Liver (tissue), 10 donors: ENCODE measurements at places on chromosomes 12 and 14.

GRCh38 chr14:75833326-75834020, 148.3 kb downstream of the TGFB3 start:
- no peak for DNase-seq

DNA sequence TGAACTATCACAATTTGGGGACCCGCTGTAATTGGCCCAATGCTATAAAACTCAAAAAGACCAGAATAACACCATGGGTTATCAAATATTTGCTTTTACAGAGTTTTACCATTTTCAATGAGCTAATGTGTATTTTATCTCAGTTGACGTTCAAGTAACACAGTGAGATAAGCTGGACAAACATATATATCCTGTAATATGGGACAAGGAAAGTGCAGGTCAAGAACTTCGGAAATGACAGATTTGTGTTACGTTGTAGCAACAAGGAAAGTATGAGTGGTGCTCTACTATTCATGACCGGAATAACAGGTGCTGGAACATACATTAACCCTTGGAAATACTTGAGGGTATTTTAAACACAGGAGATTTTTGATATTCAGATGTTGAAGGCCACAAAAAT, 566.4 kb upstream of the FLRT2 start:
- no peak for DNase-seq

GRCh38 chr12:127077262-127078045, 1189.5 kb upstream of the TMEM132C start:
- DNase-seq = no peak

- DNase-seq = no peak
These were observed 47.1 kb downstream of the FLRT2 start for GRCh38 chr14:85576848-85577542.

GRCh38 chr12:53738406-53739213, 11.4 kb upstream of the CALCOCO1 start:
- DNase-seq = no peak

DNA sequence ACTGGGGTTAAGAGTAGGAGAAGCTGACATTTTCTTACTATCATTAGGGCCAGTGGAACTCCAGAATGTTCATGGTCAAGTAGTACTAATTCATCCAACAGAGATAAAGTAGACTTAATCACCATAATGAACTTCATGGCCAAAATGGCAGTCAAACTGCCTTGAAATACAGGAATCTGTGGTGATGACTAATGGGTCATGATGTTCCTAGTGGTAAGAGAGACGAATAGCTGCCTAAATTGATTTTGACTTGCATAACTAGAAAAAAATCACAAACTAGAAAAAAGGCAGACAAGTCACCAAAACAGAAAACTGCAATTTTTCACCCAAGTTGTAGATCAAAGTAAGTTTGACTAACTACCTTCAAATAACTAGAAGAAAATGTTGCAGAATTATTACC, 138.5 kb downstream of the MGAT4C start:
- no peak for DNase-seq

DNA sequence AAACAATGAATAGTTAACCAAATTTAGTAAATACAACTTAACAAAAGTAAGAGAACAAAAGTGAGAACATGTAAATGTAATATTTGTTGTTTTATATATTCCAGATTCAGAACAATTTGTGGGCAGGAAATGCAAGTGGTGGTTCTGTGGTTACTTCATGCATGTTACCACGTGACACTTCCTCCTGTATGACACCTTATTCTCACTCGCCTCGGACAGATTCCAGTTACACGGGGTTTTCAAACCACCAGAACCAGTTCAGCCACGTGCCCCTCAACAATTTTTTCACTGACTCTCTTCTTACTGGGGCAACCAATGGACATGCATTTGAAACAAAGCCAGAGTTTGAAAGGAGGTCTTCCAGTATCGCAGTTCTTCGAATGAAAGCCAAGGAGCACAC, 21.0 kb downstream of the ALX1 start:
- DNase-seq = no peak

- DNase-seq = no peak
These were observed 311.9 kb downstream of the CACNA1C start for GRCh38 chr12:2364631-2365051.

DNA sequence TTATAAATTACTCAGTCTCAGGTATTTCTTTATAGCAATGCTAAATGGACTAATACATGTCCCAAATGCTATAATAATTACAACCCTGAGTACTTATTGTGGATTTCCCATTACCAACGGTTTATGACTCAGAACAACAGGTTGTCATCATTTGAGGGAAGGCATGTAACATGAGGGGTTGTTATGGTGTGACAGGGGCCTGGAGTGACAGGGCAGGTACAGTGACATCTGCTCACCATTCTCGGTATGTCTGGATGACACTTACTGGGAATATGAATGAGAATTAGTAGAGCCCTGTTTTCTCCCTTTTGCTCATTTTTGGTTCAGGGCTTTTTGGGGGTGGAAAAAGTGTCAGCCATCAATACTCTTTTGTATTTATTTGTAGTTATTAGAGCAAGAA, 36.2 kb upstream of the FERMT2 start:
- DNase-seq = no peak

- DNase-seq = no peak
These were observed 120.0 kb downstream of the KCNA5 start for GRCh38 chr12:5163661-5164060.

DNA sequence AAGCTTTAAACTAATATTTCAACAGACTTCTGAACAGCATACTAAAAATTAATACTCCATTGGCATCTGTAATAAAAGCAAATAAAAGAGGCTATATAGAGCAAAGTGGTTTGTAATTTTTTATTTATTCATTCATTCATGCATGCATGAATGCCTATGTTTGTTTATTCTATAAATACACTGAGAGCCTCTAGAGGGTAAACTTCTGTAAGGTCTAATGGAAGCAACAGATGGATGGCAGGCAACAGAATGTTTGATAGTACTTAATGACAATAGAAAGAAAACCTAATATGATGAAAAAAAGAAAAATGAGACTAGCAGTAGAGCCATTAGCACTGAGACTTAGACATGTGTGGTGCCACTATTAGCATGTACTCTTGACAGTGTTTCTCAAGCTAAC, 253.1 kb downstream of the CCDC91 start:
- DNase-seq = no peak

DNA sequence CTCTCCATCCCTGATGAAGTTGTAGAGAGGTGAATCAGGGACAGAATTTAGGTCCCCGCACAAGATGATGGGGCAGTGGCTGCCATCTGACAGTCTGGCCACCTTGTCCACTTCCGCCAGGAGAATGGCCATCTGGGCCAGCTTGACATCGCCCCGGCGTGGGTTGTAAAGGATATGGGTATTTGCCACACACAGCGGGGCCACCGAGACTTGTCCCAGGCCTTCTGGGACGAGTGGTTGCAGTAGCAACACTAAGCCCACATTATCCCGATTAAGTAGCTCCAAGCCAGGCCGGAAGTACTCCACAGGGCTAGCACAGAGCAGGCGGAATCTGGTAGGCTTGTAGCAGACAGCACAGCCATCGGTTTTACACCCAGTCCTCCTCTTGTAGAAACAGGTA, 6.2 kb downstream of the ANGEL1 start:
- DNase-seq = no peak

- DNase-seq = no peak
These were observed 11.9 kb downstream of the AEBP2 start for GRCh38 chr12:19451196-19451595.

- DNase-seq = no peak
These were observed 126.7 kb upstream of the LGR5 start for GRCh38 chr12:71312768-71313403.

GRCh38 chr14:30108975-30109700, 181.5 kb upstream of the PRKD1 start:
- DNase-seq = no peak

DNA sequence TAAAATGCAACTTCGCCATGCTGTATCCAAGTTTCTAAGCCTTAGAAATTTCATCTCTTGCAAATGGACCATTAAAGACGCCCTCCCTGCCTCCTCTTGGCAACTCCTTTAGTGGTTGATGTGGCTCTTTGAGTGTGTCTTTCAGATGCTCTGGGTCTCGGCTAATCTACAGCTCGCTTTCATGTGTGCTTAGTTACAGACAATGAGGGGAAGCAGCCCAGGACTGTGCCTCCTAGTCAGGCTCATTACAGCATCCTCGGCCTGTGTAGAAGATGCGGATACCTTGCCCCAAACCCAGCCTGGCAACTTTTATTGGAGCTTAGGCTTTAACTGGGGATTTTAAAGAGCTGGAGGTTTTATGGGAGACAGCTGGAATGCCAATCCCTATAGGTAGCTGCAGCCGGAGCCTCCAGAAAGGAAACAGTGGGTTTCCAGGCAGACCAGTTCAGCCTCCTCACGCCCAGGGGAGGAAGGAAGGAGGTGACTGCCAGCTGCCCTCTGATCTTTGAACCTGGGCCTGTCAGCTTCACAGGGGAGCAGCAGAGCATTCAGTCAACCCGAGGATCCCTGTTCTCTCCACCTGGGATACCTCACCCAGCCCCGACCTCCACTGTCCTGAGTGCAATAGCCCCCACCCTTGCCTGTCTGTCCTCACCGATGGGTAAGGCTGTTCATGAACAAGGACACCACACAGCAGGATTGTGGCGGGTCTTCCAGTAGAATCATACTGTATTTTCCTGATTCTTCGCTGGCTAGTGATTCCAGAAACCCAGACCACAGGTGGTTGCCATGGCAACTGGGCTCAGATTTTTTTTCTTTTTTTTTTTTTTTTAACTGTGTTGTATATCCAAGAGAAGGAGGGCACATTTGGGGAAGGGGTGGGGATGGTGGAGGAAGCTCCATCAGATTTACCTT, 638.5 kb downstream of the MED13L start:
- DNase-seq = no peak

DNA sequence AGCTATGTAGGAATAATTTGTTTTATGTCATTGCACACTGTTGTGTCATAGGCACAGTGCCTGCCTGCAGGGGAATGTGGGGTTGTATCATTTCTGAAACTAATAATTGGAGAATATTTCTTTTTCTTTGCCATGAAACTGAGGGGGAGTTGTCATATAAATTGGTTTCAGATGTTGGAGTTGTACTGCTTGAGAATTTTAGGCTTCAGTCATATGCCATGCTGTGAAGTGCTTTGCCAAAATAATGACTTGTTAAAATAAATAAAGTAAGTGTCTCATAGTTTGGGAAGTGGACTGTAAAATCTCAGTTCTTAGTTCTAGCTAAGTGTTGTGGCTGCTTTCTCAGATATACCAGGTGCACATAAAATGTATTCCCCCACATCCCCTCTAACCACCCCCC, 116.8 kb downstream of the DAAM1 start:
- no peak for DNase-seq

- DNase-seq = no peak
These were observed 16.8 kb downstream of the IFT43 start for GRCh38 chr14:76002383-76002782.

GRCh38 chr12:97764700-97765099, 302.1 kb downstream of the RMST start:
- no peak for DNase-seq

DNA sequence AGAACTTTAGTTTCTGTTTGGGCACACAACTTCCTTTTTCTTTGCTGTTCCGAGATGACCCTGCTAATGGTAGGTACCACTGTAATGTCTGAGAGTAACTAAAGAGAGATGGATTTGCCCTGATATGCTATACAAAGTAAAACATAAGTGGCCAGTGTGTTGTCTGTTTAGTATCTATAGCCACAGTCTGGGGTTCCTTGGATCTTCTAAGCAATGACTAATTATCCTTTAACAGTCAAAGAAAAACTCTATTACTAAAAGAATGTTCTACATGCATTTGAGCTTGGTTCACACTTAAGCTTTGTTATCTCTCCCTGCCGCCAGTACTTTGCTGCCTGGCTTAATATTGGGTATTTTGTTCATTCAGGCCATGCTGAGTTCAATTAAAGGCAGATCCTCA, 1051.9 kb upstream of the FLRT2 start:
- DNase-seq = no peak

DNA sequence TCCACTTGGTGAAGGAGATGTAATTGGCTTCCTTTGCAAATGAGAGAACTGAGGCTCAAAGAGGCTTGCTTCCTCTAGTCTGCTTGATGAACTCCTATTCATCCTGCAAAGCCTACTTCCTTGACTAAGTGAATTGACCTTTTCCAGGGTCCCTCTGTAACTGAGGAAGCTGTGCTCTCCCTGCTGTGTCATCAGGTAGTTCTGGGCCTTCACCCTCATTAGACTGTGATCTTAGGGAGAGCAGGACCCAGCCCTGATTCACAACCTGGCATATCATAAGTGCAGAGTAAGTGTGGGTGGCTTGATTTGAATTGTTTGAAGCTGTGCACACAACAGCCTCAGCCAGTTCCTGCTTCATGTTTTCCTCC, 16.3 kb downstream of the ASB2 start:
- no peak for DNase-seq

GRCh38 chr14:89910691-89911009, 43.9 kb downstream of the EFCAB11 start:
- DNase-seq = no peak

GRCh38 chr12:90216815-90217214, 508.2 kb upstream of the ATP2B1 start:
- no peak for DNase-seq

- no peak for DNase-seq
These were observed 41.4 kb upstream of the PPFIA2 start for GRCh38 chr12:81800298-81801148.

DNA sequence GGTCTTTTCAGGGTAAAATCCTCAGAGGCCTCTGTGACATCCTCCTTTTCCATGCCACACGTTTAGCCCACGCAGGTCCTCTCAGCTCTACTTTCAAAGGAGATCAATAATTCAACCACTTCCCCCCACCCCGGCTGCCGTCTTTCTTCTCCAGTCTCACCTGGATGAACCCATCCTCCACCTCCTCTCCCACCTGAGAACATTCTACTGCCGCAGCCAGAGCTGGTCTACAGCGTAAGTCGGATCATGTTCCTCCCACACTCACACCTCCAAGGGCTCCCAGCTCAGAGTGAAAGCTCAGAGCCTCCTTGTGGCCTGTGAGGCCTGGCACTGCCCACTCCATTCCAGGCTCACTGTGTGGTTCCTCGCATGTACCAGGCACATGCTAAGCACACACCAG, 246.6 kb downstream of the CHST11 start:
- no peak for DNase-seq

DNA sequence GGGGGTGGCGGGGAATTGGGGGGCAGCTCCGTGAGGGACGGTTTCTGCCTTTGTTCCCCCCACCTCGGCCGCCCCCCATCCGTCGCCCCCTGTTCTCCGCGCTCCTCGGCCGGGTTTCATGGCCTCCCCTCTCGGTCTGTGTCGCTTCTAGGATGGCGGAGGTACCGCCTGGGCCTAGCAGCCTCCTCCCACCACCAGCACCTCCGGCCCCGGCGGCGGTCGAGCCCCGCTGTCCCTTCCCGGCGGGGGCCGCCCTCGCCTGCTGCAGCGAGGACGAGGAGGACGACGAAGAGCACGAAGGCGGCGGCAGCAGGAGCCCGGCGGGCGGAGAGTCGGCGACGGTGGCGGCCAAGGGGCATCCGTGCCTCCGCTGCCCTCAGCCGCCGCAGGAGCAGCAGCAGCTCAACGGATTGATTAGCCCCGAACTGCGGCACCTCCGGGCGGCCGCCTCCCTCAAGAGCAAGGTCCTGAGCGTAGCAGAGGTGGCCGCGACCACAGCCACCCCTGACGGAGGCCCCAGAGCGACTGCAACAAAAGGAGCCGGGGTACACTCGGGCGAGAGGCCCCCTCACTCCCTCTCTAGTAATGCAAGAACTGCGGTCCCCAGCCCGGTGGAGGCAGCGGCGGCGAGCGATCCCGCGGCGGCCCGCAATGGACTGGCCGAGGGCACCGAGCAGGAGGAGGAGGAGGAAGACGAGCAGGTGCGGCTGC, 575 bp downstream of the NAA30 start:
- peak; percentile 62 for DNase-seq
